ENCODE measurements at places on chromosomes 4 and X.

DNA sequence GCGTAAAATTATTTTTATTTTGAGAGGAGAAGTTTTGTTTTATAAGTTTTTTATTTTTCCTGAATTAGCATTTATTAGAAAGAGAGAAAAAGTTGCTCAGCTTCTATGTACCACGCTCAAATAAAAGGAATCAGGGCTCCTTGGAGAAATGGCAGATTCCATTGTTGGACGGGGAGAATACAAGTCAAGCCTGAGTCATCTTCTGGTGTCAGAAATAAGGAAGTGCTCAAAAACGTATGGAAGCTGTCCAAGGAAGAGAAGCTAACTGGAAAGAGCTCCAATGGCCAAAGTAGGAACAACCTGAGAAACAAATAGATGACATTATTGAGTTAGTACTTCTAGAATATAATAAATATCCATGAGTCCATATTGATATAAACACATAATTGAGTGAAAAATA, 89.3 kb upstream of the NEIL3 start:
- no peak for DNase-seq

DNA sequence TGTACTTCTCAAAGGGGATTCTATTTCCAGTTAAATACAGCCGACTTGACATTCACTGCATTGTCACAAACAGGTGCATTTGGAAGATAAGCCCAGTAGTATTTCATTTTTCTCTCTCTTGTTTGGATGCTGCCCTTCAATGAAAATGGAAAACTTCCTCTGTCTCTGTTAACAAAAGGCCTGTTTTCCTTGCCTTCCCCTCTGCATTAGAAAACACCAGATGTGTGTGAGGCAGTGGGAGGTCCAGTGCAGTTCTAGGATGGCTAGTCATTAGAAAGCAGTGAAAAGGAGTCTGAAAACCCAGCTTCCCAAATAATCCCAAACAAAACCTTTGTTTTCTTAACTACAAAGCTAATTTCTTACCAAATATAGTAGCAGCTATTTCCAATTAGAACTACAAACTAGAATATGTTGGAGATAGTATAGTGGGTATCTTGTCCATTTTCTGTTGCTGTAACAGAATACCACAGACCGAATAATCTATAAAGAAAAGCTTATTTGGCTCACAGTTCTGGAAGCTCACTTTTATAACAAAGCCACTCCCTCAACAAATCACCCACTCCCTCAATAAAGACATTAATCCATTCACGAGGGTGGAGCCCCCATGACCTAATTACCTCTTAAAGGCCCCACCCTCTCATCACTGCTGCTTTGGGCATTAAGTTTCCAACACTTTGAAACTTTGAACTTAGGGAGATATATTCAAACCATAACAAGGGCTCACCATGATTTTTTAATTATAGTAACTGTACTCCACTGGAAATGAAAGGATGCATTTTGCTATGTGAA, 452.1 kb upstream of the RPS6KA3 start:
- DNase-seq, result no peak

GRCh38 chr4:108355186-108355901, 186.6 kb upstream of the LEF1 start:
- DNase-seq, result no peak

GRCh38 chr4:6875431-6875831, 34.2 kb upstream of the TBC1D14 start:
- no peak for DNase-seq

GRCh38 chr4:22593933-22594332, 78.1 kb upstream of the ADGRA3 start:
- DNase-seq, result no peak

- DNase-seq, result no peak
Observed at GRCh38 chr4:126361287-126361686, 1046.5 kb downstream of the FAT4 start.

DNA sequence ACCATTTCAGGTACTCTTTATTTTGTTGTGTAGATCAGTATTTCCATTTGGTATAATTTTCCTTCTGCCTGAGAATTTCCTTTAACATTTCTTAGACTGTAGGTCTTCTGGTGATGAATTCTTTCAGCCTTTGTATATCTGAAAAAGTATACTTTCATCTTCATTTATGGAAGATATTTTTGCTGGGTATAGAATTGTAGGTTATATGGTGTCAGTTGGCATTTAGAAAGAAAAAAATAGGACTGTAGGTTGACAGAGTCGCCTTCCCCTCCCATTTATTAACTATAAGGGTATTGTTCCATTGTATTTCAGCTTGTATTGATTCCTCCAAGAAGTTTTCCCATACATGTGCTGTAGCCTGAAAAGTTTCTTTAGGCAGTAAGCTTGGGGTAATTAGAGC, 71.9 kb downstream of the KDM6A start:
- DNase-seq, result no peak

DNA sequence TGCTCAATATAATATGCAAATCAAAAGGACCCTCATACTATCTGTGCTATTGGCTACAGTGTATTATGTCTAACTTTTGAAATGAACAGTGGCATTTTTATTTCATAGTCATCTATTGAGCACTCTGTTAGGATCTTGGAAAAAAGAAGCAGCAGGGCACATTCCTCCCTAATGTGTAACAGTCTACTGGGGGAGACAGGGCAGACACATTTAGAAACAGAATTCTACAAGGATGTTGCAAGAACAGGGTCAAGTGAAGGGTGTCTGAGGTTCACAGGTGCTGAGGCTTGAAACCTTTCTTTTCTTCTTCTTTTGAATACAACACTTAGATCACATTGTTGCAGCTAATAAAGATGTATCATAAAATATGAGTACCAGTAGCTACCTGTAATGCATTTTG, 129.7 kb upstream of the SLC4A4 start:
- DNase-seq, result no peak

GRCh38 chr4:12177416-12177815, 748.7 kb upstream of the HS3ST1 start:
- no peak for DNase-seq

DNA sequence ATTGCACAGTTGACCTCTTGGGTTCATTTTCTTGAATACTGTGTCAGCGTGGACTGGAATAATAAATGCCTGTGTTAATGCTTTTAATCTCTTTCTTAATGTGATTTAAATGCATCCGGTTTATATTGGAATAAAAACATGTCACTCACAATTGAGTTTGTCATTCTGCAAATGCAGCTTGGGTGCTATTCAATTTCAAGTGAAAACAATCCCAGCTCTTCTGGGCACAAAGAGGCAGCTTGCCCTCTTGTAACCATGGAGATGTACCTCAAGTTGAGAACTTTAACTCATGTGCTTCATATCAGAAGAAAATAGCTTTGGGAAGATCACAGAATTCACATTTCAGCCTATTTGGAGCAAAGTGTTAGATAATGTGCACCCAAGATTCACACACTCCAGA, 355.7 kb upstream of the GNPDA2 start:
- DNase-seq, result no peak

Measured in islet precursor cell (in vitro differentiated cells).